GM19239 (cell line): ENCODE measurements at places on chromosomes 3 and 15.

GRCh38 chr3:186258968-186259367 is 103.1 kb downstream of the DGKG start:
- DNase-seq: no peak

- DNase-seq: no peak
These were observed 45.5 kb upstream of the ZNF280D start for GRCh38 chr15:56778761-56779160.

DNA sequence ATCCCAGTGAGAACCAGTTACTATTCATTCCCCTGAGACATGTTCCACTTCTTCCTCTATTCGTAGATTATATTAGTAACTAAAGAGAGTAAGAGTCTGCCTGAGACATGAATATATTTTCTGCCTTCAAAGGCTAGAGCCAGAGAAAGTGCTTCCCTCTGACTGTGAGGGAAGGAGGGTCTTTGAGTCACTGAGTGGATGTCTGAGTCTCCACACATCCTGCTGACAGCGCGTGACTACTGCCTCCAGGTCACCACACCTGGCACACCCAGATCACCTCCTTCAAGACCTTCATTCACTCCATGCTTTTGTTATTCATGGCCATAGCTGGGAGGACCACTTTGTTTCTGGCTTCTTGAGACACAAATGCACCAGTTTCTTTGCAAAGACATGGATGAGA is 135.6 kb downstream of the SOX2 start:
- no peak for DNase-seq

DNA sequence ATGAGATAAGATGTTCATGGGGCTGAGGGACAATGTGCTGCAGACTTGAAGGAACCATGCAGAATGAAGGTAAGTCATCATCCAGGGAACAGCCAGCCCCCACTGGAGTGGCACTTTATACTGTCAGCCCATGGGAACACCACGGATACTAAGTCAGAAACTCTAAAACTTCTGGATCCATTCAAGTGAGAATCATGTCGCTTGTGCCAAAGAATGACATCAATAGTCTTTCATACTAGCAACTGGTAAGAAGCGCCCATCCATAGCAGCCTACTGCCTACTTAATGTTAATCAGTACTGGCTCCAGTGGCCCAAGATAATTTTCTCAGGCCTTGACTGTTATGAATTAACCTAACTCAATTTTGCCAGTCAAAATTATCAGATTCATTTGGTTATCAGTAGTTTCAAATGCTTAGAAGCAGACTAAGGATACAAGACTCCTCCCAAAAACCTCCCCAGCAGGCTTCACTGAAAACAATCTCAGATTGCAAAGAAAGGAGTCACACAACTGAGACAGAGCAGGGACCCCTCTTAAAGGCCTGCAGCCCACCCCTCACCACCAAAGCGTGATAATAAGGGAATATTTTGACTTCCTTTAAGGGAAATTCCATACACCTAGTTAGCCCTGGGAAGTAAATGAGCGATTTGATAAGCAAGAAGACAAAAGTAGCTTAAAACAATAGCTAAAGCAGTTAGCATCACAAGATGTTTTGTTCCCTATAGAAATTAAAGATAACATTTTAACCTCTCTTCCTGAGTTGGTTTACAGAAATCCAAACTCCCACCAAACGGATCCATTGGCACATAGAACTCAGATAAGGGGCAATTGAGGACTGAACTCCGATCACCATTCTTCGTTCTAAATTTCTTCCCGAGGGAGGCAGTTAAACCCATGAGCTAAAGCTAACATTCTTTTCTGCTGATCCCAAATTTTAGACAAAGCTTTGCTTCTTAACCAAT is 98.8 kb downstream of the TGFBR2 start:
- no peak for DNase-seq

DNA sequence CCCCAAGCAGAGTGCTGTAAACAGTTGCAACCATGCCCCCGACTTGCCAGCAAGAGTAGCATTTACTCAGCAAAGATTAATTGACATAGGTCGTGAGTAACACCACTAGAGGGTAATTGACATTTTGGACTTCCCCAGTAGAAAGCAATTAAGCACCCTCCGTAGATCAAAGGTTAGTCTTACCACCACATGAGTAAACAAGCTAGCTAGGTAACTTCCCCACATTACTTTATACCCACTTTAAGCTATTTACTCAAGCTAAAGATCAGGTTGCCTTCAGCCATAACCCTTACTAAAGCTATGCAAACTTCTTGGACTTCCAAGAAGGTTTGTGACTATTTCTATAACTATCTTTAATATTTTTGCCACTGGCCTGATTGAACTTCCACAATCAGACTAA is 1072.7 kb downstream of the OTOL1 start:
- DNase-seq: no peak

DNA sequence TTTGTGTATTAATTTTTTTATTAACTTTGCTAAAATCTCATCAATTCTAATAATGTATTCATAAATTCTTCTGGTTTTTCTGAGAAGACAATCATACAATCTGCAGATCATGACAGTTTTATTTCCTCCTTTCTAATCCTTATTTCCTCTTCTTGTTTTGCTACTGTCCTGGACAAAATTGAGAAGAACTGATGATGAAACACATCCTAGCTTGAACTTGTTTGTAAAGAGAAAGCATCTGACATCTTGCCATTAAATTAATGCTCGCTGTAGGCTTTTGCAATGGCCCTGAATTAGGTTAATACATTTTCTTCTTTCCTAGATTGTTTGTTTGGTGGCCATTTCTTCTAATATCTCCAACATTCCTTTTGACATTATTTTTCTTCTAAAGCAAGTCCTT is 110.9 kb upstream of the TPM1 start:
- no peak for DNase-seq
